ENCODE measurements at places on chromosomes 13 and 19.
A peak's percentile ranks its signal among the peaks of the same experiment; 100 is the strongest.

DNA sequence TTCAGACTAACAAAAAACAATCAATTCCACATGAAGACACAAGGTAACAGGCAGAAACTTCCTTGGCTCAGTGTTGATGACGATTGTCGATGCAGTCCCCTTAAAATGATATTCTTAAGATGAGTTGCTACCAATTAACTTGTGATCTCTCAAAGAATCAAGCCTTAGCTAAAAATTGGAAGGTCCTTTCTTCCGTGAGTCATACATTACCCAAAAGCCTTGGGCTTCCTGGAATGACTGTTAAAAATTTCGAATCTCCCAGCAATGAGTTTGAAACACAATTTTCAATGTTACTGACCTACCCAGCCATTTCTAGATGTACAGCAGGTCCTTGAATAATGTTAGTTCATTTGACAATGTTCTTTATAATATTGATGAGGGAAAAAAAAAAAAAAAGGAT lies 28.0 kb upstream of the RB1 start:
- DNase-seq: no peak

DNA sequence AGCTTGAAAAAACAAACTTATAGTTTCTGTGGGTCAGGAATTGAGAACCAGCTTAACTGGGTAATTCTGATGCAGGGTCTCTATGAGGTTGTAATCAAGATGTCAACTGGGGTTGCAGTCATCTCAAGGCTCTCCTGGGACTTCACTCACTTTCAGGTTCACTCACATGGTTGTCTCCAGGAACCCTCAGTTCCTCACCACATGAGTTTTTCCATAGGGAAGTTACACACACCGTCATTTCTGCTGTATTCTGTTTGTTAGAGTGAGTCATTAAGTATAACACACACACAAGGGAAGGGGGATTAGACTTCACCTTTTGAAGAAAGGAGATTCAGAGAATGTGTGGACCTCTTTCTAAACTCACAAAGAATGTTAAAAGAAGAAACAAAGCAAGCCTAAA lies 34.9 kb upstream of the MLNR start:
- no peak for DNase-seq

DNA sequence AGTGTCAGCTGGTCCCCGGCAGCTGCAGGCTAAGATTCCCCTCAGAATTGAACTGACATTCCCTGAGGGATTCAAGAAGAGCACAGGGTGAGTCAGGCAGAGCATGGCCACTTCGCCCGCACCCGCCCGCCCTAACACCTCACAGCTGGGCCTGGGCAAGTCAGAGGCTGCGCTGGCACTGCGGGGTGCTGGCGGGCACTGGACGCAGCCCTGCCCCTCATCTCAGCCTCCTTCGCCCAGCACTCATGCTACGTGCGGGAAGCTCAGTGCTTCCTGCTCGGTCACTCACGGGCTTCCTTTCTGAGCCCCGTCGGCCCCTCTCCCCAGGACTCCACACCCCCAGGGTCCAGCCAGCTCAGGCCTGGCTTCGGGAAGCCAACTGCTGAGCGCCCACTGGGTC lies 56.9 kb downstream of the MLLT1 start:
- no peak for DNase-seq

DNA sequence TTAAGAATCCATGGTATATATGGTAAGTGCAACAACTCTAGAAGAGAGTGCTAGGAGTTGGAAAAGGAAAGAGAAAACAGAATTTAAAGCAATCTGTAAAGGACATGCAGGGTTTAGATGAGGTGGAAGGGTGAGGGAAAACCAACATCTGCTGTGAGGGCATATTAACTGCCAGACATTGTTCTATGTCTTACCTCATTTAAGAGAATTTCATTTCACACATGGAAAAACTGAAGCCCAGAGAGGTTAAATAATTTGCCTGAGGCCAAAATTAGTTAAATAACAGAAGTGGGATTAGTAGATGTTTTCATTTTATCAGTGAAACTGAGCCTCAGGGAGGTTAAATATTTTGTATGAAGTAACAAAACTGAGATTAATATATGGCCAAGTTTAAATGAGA lies 7.4 kb upstream of the USPL1 start:
- DNase-seq: no peak

DNA sequence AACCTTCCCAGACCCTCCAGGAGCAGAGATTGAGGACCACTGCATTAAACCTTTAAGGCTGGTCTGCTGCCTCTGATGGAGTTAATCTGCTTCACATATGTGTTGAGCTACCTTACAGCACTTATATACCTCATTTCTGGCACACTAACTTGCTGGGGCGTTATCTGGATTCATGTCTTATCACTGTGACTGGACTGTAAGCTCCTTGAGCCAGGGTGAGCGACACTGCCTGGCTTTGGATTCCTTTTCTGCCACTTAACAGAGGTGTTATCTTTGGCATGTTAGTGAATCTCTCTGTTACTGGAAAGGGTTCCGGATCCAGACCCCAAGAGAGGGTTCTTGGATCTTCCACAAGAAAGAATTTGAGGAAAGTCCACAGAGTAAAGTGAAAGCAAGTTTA lies 69.8 kb upstream of the RGCC start:
- DNase-seq: no peak

DNA sequence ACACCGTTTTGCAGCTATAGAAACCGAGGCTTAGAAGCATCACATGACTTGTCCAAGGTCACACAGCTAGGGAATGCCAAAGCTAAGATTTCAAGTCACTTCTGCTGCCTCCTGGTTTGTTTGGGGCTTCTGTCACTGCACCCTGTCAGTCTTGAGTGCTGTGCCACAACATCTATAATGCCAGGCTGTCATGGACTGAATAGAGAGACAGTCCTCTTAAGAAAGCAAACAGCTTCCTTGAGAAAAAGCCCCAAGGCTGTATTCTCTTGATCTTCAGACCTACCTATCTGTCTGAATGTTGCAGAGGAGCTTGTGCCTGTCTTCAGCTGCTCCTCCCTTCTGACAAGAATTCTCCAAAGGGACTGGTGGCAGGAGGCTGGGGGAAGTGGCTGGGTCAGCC lies 81.6 kb downstream of the OLFM4 start:
- DNase-seq: no peak

DNA sequence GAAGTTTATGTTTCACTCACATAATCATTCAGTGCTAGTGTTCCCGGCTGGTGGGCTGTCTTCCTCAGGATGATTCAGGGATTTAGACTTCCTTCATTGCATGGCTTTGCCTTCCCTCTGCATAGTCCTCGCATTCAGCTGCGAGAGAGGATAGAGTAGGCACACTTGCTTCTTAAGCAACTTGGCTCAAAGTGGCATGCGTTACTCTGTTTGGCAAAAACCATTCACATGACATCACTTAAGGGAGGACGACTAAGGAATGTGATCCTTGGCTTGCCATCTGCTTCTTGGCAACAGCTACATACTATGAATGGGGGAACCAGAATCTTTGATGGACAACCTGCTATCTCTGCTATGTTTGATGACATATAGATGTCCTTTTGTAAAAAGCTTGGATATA lies 359.3 kb downstream of the TDRD3 start:
- no peak for DNase-seq

DNA sequence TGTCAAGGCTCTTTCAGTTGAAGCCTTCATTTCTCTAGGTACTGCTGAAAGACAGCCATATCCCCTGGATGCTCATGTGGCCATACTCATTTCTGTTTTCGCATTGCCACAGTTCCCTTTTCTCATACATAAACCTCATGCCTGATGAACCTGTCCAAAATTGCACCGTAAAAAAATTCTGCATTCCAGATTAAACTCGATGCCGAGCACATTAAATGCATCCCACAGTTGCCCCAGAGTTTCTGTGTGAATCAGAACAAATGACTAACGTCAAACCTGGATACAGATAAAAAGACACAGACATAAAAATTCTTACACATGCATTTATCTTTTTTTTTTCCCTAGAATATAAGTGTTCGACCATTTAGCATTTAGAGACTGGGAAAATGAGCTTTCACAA lies 288.2 kb downstream of the COG6 start:
- DNase-seq: no peak

DNA sequence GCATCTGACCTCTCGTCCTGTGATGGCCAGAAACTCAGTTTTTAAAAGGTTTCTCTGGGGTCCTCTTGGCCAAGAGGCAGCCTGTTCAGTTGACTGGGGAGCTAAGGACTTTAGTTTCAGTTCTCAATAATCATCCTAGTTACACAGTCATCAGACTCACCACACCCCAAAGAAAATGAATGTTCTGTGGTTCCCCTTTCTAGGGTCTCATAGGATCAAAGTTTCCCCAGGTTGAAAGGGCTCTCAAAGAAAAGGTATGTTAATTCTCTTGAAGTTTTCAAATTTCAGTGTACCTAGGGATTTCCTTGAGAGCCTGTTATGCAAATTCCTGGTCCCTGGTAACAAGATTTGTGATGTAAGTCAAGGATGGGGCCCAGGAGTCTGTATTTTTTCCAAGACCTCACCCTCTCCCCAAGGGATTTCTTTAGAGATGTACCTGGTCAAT lies 94.9 kb downstream of the FAM216B start:
- no peak for DNase-seq

DNA sequence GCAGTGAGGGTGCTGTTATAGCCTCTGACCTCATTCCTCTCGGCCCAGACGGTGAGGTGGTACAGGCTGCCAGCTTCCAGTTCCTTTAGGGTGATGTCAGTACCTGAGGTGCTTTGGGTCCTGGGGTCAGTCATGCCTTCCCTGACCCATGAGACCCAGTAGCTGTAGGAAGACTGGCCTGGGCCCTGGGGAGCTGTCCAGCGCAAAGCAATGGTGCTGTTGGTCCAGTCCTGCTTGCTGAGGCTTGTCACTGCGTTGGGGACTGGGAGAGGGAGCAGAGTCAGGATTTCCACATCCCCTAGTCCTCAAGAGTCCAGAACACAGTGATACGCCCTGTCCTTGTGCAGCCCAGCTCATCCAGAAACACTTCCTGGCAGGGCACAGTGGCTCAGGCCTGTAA lies 10.7 kb downstream of the PTPRH start:
- no peak for DNase-seq

- no peak for DNase-seq
Observed at GRCh38 chr13:97435323-97435722, 1.4 kb downstream of the RAP2A start.

GRCh38 chr13:25890671-25891212 lies 161.1 kb downstream of the SHISA2 start:
- no peak for DNase-seq

GRCh38 chr19:9934132-9934950 lies 2.0 kb downstream of the OLFM2 start:
- peak; percentile 86 for DNase-seq

DNA sequence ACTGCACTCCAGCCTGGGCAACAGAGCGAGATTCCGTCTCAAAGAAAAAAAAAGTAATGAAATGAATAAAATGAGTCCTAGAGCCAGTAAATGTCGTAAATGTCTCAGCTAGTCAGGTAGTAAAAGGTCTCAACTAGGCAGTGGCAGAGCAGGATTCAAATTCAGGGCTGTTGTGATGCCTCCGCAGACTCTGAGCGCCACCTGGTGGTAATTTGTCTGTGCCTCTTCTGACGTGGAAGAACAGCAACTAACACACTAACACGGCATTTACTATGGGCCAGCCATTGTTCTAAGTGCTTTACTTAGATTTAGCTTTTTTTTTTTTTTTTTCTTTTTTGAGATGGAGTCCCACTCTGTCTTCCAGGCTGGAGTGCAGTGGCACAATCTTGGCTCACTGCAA lies 30.2 kb downstream of the CYP2F1 start:
- peak; percentile 81 for DNase-seq

DNA sequence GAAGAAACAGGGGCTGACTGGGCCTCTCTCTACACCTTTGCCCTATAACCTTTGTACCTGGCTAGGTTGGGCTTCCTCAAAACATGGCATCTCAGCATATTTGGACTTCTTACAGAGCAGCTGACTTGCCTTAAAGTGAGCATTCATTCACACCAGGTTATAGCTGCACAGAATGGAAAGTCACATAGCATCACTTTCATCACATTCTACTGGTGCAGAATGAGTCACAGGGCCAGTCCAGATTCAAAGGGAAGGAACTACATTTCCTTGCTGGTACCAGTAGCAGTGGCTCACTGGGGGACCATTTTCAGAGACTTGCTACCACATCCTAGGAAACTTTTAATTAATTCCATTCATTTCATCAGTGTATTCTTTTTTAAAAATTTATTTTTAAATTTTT lies 20.3 kb upstream of the TPTE2 start:
- DNase-seq: no peak

DNA sequence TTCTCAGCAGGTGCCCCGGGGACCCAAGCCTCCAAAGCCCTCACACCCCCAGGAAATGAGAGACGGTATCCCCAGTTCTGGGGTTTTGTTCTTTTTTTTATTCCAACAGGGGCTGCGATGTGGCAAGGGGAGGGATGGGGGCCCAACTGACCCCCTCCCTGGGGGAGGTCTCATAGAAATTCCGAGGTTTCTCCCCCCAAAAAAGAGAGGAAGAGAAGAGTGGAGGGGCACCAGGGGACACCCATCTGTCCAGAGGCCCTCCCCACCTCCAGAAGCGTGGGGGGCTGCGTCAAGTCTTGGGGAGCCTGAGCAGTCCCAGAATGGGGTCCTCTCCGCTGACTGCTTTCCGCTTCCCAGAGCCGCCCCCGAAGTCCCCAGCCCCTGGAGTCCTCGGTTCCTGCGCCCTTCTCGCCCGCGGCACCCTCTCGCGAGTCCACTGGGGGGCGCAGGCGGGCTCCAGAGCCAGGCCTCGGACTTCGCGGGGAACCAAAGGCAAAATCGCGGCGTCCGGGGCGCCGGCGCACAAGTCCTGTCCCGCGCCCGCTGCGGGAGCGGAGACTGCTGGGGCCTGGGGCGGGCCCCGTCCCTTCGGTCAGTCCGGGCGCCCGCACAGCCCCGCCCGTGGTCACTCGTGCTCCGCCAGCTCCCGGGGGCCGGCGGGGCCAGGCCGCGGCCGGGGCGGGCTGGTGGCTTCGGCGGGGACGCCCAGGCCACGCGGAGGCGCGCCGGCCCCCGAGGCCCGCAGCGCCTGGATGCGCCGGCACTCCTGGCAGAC lies 4.4 kb upstream of the ATP1A3 start:
- peak; percentile 90 for DNase-seq

DNA sequence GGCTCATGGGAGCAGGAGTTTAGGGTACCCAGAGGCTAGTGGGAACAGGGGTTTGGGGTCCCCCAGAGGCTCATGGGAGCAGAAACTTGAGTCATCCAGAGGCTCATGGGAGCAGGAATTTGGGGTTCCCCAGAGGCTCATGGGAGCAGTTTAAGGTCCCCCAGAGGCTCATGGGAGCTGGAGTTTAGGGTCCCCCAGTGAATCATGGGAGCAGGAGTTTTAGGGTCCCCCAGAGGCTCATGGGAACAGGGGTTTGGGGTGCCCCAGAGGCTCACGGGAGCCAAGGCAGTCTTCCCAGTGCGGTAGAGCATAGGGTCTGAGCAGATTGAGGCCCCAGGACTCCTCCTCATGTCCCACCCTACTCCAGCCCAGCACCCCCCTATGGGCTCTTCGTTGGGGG lies 8.6 kb upstream of the FLT3LG start:
- no peak for DNase-seq

DNA sequence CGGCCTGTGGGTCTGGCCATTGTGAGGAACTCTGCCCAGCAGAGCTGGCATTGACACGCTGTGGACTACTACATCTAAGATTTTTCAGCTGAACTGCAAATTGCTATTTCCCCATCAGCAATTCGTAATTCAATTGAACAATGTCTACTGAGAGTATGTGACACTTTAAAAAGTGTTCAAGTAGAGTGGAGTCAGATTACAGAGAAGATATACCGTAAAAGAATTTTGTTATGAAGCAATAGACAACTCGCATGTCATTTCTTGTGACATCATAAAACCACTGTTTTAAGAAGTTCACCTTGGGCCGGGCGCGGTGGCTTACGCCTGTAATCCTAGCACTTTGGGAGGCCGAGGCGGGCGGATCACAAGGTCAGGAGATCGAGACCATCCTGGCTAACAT lies 32.5 kb upstream of the C1QTNF9 start:
- DNase-seq: no peak
